ENCODE measurements at places on chromosomes 2 and 18. TPM values are rescaled to one million over a fixed set of nuclear protein-coding genes. Genes with fewer than 3 reads are reported as not detected.

- no peak for DNase-seq
- H3K36me3 ChIP-seq, result no peaks in the 10 kb centered on the region
- H3K4me1 ChIP-seq, result no peaks in the 10 kb centered on the region
- H3K4me3 ChIP-seq, result no peak overlapping the region
- no peak overlapping the region for H3K27ac ChIP-seq
- peaks cover 16% of the 10 kb centered on the region for H3K27me3 ChIP-seq
Observed at GRCh38 chr18:68428661-68429060, 286.2 kb downstream of the TMX3 start.

- peaks cover 14% of the 10 kb centered on the region for H3K36me3 ChIP-seq
- peak overlapping the region; percentile 61 for H3K27ac ChIP-seq
- H3K4me1 ChIP-seq, result peaks cover 16% of the 10 kb centered on the region
- peak overlapping the region; percentile 72 for H3K4me3 ChIP-seq
- no peak for DNase-seq
Observed at GRCh38 chr2:27442920-27443282, 720 bp downstream of the KRTCAP3 start.

DNA sequence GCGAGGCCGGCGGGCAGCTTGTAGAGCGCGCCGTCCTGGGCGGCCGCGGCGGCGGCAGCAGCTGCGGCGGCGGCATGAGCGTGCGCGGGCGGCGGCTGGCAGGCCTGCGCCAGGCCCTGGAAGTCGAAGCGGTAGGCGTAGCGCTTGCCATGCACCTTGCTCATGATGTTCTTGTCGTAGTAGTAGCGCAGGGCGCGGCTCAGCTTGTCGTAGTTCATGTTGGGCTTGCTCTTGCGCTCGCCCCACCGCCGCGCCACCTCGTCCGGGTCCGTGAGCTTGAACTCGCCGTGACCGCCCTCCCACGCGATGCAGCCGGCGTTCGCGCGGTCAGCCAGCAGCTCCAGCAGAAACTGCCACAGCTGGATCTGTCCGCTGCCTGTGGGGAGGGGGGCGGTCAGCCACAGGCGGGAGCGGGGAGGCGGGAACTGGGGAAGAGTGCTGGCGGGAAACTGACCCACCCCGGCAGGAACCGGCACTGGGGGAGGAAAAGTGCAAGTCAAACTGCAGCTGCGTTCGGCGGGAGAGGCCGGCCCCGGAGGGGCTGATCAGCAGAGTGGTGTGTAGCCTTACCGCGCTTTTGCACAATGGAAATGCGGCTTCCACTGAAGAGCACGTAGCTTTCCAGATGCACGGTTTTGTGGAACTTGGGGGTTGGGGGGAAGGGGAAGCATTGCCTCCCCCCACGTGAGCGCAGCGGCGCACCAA, 3.0 kb downstream of the FEV start:
- H3K4me3 ChIP-seq, result peak overlapping the region; percentile 77
- H3K36me3 ChIP-seq, result peaks cover 12% of the 10 kb centered on the region
- DNase-seq, result no peak
- peaks cover 31% of the 10 kb centered on the region for H3K4me1 ChIP-seq
- peaks cover 66% of the 10 kb centered on the region for H3K27me3 ChIP-seq
- no peak overlapping the region for H3K27ac ChIP-seq

- no peak overlapping the region for H3K4me3 ChIP-seq
- no peak overlapping the region for H3K27ac ChIP-seq
- peaks cover 4% of the 10 kb centered on the region for H3K36me3 ChIP-seq
- peaks cover 40% of the 10 kb centered on the region for H3K4me1 ChIP-seq
Observed at GRCh38 chr2:10346929-10347561, 44.3 kb downstream of the HPCAL1 start.

GRCh38 chr18:10457767-10458166, 3.3 kb downstream of the APCDD1 start:
- peaks cover 3% of the 10 kb centered on the region for H3K36me3 ChIP-seq
- no peak for DNase-seq
- peaks cover 55% of the 10 kb centered on the region for H3K27me3 ChIP-seq
- no peak overlapping the region for H3K27ac ChIP-seq

DNA sequence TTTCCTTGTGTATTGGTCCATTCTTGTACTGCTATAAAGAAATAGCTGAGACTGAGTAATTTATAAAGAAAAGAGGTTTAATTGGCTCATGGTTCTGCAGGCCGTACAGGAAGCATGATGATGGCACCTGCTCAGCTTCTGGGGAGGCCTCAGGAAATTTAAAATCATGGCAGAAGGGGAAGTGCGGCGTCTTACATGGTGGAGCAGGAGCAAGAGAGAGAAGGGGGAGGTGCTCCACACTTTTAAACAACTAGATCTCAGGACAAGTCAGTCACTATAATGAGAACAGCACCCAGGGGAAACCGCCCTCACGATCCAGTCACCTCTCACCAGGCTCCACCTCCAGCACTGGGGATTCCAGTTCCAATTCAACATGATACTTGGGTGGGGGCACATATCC, 54.3 kb downstream of the MSH2 start:
- H3K4me1 ChIP-seq, result peaks cover 15% of the 10 kb centered on the region
- DNase-seq, result no peak
- H3K27ac ChIP-seq, result no peak overlapping the region
- H3K4me3 ChIP-seq, result no peak overlapping the region

GRCh38 chr2:220336771-220337170, 709.3 kb downstream of the SLC4A3 start:
- DNase-seq, result no peak
- H3K36me3 ChIP-seq, result no peaks in the 10 kb centered on the region
- no peaks in the 10 kb centered on the region for H3K27me3 ChIP-seq
- no peak overlapping the region for H3K27ac ChIP-seq

GRCh38 chr2:81853341-81853740, 1548.8 kb upstream of the LRRTM1 start:
- no peak for DNase-seq
- H3K27me3 ChIP-seq, result no peaks in the 10 kb centered on the region
- no peak overlapping the region for H3K27ac ChIP-seq
- H3K4me1 ChIP-seq, result no peaks in the 10 kb centered on the region
- H3K36me3 ChIP-seq, result no peaks in the 10 kb centered on the region
- no peak overlapping the region for H3K4me3 ChIP-seq

DNA sequence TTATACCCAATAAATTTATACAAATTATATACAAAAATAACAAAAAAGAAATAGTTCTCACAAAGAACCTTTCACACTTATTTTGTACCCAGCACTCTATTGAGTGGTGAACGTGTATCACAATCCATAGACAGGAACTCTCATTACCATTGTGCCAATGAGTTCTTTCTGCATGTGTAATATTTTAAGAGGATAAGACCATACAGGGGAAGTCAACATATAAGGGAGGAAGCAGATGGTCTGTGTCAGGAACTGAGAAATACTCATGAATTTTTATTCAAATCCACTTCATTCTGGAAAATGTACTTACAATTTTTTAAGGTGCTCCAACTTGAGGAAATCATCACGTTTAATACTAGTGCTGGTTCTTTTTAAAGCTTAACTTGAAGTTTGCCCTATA, 27.1 kb upstream of the ELOA2 start:
- DNase-seq, result no peak
- no peaks in the 10 kb centered on the region for H3K36me3 ChIP-seq
- peaks cover 14% of the 10 kb centered on the region for H3K27me3 ChIP-seq
- H3K4me1 ChIP-seq, result no peaks in the 10 kb centered on the region

Gene SULT1C4
- total RNA-seq, result not detected

- no peaks in the 10 kb centered on the region for H3K4me1 ChIP-seq
- DNase-seq, result no peak
- H3K27me3 ChIP-seq, result peaks cover 13% of the 10 kb centered on the region
Observed at GRCh38 chr2:156124458-156124857, 208.1 kb downstream of the NR4A2 start.

DNA sequence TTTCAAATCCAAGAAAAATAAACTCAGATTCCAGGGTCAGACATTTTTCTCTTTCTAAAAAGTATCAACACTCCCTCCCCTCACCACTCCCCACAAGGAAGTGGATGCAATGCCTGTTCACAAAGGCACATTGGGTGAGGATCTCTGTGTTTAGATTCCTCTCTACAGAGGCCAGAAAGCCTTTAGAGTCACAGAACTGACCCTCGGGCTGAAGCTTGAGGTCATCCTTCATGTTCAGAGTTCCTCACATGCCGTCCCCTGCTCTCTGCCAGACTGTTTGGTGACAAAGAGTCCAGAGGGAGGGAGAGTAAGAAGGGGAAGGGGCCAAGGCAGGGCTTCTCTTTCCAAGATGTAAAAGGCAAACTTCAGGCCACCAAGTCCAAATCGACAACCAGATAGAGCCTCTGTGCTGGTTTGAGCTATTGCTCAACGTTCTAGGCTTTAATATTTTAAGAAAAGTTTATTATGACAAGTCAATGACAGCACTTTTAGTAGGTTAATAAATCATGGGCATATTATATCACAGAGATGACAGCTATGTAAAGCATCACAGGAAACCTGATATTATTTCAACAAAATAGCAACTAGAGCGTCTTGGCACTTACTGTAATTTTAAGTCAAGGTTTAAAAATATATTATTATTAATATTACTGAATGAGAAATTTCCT, 269.4 kb downstream of the ETAA1 start:
- DNase-seq, result no peak
- no peaks in the 10 kb centered on the region for H3K27me3 ChIP-seq
- no peaks in the 10 kb centered on the region for H3K36me3 ChIP-seq
- H3K4me1 ChIP-seq, result no peaks in the 10 kb centered on the region
- H3K4me3 ChIP-seq, result no peak overlapping the region

DNA sequence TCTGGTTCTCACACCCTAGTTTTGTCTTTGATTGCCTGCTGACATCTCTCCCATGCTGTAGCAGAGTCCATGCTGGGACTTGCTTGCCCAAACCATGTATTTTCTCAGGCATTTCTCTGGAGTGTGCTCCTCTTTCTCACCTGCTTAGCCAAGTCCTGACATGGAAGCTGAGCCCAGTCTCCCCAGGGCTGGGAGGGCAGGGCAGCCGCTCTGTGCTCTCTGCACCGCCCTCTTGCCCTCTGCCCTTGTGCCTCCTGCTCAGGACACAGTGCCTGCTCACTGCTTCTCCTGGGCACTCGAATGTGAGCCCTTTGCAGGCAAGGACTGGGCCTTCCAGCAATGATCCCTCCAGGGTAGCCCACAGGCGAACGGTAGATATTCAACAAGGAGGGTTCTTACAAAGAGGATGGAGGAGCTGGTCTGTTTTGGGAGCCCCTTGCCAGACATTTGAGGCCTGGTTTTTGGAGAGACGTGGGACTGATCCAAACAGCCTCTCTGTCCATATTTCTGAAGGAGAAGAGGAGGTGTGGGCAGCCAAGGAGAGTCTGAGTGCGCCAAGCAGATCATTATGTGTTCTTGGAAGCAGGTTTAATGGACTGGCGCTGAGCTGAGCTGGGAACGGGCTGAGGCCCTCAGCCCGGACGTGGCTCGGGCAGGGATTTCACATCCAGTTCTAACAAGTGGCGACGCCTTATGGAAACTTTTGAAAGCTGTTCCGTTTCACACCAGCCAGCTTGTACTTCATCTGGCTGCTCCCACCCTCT, 4.0 kb downstream of the SLC14A2 start:
- peaks cover 11% of the 10 kb centered on the region for H3K4me1 ChIP-seq
- peaks cover 9% of the 10 kb centered on the region for H3K36me3 ChIP-seq
- H3K4me3 ChIP-seq, result no peak overlapping the region

Gene ANKRD29
- 0.26 TPM for total RNA-seq

Gene KIAA2012
- not detected for total RNA-seq

Gene TACR1
- total RNA-seq, result not detected

Gene DSG2
- total RNA-seq, result not detected

GRCh38 chr2:37388074-37388473, 43.6 kb downstream of the QPCT start:
- H3K27ac ChIP-seq, result no peak overlapping the region
- no peak for DNase-seq
- H3K4me1 ChIP-seq, result peaks cover 19% of the 10 kb centered on the region

- no peak overlapping the region for H3K4me3 ChIP-seq
- H3K27ac ChIP-seq, result no peak overlapping the region
- no peak for DNase-seq
- no peaks in the 10 kb centered on the region for H3K36me3 ChIP-seq
- peaks cover 2% of the 10 kb centered on the region for H3K4me1 ChIP-seq
Observed at GRCh38 chr2:23478087-23478932, 93.3 kb downstream of the KLHL29 start.

- peak overlapping the region; percentile 33 for H3K4me3 ChIP-seq
- H3K27ac ChIP-seq, result peak overlapping the region; percentile 87
- H3K36me3 ChIP-seq, result peaks cover 3% of the 10 kb centered on the region
- DNase-seq, result peak; percentile 63
Observed at GRCh38 chr18:2994603-2995432, 18.1 kb downstream of the LPIN2 start.

DNA sequence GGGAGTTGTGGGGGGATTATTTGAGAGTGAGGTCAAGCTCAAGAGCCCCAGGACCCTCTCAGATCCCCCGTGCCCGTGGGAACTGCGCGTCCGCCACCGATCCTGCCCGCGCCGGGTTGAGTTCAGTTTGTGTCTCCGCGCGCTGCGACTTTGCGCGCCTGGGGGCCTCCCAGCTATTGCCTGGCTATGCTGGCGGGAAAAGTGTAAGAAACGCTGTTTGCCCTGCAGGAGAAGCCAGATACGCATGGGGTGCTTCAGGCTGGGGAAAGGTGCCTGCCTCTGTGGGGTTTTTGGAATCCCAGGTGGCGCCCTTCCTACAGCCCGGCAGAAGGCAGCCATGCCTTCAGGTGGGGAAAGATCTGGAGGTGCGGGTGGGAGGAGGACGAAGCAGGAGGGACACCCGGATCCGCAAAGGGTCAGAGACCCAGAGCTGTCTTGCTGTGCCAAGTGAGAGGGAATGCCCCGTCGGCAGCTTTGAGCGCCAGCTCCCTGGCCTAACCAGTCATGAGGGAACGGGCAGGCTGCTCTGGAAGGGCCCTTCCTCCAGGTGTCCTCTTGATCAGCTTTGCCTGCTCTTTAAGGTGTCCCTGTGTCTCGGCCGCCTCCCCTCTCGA, 22.5 kb downstream of the TEX44 start:
- H3K36me3 ChIP-seq, result no peaks in the 10 kb centered on the region
- peak overlapping the region; percentile 95 for H3K27ac ChIP-seq
- H3K4me3 ChIP-seq, result peak overlapping the region; percentile 92
- no peak for DNase-seq

Gene LIMS2
- total RNA-seq, result 2.9 TPM

Gene CD8B2
- not detected for total RNA-seq

DNA sequence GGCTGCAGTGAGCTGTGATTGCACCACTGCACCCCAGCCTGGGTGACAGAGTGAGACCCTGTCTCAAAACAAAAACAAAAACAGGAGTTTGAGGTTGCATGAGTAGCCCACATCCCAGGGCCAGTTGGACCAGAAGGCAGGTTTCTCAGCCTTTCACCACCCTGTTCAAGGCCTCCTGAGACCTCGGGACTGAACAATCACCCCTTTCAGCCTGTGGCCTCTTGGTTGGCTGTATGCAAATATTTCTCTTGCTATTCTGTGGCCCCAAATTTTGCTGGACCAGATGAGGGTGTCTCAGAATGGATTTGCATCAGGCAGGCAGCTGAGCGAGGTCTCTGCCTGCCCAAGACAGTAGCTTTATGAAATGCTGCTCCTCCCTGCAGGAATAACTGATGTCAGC, 56.9 kb downstream of the DPYSL5 start:
- peaks cover 27% of the 10 kb centered on the region for H3K27me3 ChIP-seq
- no peak overlapping the region for H3K27ac ChIP-seq
- no peaks in the 10 kb centered on the region for H3K4me1 ChIP-seq
- DNase-seq, result no peak
- H3K4me3 ChIP-seq, result no peak overlapping the region

- no peak overlapping the region for H3K27ac ChIP-seq
- H3K4me1 ChIP-seq, result peaks cover 4% of the 10 kb centered on the region
- no peak overlapping the region for H3K4me3 ChIP-seq
- no peaks in the 10 kb centered on the region for H3K36me3 ChIP-seq
Observed at GRCh38 chr2:165953306-165953654, 296 bp downstream of the TTC21B start.
